ENCODE measurements at places on chromosomes 2 and 18. TPM values are rescaled to one million over a fixed set of nuclear protein-coding genes. Genes with fewer than 3 reads are reported as not detected.

- DNase-seq: no peak
Measured at GRCh38 chr2:115190459-115190858, 748.0 kb downstream of the DPP10 start.

The RBM44 gene
- total RNA-seq: 0.14 TPM

DNA sequence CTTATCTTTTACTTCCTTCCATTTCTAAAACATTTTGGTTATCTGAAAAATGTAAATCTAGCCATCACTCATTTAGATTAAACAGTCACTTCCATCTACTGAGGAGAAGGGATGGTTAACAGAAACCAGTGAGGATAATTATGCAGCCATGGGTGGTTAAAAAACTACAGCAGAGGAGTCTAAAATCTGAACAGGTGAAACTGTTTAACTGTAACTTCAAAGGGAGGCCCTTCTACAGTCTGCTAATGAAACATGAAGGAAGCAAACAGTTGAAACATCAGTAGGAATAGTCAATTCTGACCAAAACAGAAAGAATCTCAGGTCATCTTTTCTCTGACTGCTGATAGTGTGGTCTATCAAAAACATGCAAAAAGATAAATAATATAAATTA lies 71.0 kb downstream of the DTNB start:
- no peak for DNase-seq

- no peak for DNase-seq
Measured at GRCh38 chr2:97749581-97749980, 36.2 kb downstream of the ZAP70 start.

DNA sequence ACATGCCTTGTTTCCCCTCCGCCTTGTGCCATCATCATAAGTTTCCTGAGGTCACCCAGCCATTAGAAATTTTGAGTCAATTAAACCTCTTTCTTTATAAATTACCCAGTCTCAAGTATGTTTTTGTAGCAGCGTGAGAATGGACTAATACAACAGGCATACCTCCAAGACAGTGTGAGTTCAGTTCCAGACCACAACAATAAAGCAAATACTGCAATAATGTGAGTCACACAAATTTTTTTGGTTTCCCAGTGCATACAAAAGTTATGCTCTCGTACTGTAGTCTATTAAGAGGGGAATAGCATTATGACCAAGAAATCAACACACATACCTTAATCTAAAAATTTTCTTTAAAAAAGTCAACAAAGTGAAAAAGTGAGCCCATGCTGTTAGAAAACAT lies 217.2 kb downstream of the NR4A2 start:
- no peak for DNase-seq

The ABCB11 gene
- total RNA-seq: not detected

GRCh38 chr2:217996361-217996760 lies 6.4 kb downstream of the TNS1 start:
- no peak for DNase-seq

The CCDC148 gene
- total RNA-seq: 1.2 TPM
